ENCODE measurements at places on chromosomes 7 and 10.

DNA sequence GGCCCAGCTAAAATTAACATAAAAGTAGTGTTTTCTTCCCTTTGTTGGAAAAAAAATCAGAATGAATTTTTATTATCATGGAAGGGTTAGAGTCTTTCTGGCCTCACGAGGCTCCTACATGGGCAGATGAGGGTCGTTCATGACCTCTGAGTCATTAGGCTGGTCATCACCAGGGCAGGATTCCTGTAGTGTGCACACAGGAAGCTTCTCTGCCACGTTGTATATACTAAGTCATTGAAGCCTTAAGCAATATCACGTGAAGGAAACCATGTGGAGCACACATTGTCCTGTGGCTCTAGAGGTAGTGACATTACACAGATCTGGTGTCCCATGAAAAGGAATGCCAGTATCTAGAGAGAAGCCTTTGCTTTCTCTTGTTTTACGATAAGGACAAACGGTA is 84.7 kb upstream of the C1QL3 start:
- DNase-seq, result no peak

DNA sequence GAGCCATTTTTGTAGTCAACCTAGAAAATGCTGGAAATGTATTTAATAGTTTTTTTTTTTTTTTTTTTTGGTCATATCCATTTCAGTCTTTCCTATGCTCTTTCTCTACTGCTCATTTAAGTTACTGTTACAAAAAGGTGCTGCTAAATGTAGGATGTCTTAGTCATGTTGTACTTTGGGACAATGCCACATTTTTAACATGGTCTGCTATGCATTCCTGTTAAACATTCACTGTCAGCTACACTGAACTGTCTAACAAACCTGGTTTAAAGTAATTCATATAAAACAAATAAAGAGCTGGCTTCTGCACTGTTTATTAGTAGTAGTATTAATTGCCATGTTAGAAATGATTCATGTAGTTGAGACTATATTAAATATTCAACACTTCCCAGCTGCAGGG is 108.6 kb downstream of the NSUN6 start:
- DNase-seq, result no peak

DNA sequence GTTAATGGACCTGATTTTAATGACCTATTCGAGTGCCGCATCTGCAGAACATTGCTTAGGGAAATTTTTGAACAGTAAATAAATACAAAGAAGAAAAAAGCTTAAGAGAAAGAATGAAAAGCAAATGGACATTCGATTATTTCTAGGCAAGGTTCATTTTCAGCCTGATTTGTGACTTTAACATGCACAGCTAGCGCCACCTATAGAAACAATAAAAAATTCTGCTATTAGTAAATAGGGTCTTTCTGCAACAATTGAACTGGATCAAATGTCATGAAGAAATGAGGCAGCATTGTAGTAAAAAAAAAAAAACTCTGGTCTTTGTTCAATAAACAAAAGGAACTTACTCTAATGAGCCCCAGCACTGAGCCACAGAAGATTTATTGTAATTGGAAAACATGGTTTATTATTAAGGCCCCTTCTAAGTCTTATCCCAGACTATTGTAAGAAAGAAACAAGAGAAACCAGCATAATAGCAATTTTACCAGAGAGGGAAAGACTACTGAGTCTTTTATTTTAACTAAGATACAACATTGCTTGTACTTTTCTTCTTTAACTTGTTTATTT is 41.4 kb upstream of the GHITM start:
- no peak for DNase-seq

GRCh38 chr10:15719049-15719898 is 448 bp downstream of the ITGA8 start:
- DNase-seq, result no peak

DNA sequence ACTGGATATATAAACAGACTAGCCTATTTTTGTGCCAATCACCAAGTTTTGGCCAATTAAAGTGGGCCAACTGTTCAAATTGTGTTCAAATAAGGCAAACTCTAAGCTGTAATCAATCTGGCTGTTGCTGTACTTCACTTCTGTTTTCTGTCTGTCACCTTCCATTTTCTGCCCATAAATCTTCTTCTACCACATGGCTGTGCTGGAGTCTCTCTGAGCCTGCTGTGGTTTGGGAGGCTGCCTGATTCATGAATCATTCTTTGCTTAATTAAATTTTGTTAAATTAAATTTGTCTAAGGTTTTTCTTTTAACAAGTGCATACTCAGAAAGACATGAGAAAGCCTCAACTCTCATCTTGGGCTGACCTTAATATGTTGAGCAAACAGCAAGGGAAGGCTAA is 172.6 kb upstream of the VIPR2 start:
- no peak for DNase-seq

DNA sequence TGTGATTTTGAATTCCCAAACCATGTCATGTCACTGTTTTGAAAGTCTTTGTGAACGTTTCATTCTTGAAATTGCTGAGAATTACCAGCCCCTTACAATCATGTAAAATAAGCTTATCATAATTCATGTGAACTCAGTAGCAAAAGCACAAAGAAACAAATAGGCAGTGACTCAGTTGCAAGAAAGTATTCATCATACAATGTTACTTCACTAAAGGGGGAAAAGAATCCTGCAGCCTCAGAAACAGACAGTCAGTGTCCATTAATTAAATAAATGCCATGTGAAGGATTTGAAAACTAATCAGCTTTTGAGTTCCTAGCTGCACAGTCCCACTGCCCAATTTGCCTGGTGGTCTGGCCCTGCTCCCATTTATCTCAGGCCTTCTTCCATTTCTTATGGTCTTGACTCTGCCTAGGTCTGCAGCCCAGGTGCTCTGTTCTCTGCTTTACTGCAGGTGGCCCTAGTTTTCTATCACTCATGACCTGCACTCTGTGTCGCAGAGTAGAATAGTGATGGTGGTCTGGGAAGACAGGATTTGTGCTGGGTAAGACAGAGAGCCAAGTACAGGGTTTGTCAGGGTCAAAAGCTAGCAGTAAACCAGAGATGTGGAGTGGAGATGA is 99.7 kb downstream of the PLCE1 start:
- no peak for DNase-seq
